ENCODE measurements at places on chromosomes 6 and 20.

GRCh38 chr20:19838468-19838867 is 80.4 kb downstream of the RIN2 start:
- DNase-seq, result no peak

GRCh38 chr20:49661560-49662329 is 51.9 kb downstream of the B4GALT5 start:
- DNase-seq, result no peak

GRCh38 chr20:32638848-32639247 is 34.9 kb downstream of the C20orf203 start:
- DNase-seq, result no peak

GRCh38 chr6:48542191-48542590 is 431.2 kb upstream of the PTCHD4 start:
- DNase-seq, result no peak

GRCh38 chr6:38959138-38959537 is 89.4 kb upstream of the GLP1R start:
- no peak for DNase-seq

DNA sequence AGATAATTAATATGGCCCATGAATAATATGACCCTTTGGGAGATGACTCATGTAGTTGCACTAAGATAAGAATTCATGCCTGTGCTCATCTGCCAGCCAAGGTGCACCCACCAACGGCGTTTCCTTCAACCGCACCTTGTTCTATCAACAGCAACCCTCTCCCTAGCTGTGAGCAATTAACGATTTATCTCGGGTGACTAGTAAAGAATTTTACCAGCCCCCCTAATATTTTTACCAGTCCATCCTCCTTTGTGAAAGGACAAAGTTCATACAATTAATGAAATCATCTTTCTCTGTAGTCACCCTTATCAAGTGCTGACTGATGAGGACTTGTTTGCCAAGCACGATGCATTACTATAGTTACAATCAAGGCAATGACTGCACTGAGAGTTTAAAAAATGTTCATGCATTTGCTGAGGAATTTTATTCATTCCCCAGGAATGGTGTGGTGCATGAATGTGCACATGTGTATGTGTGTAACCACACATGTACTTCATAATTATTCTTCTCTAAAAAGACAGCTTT is 118.7 kb downstream of the SMOC2 start:
- no peak for DNase-seq

- DNase-seq, result no peak
Observed at GRCh38 chr6:27332692-27333641, 20.9 kb upstream of the POM121L2 start.

DNA sequence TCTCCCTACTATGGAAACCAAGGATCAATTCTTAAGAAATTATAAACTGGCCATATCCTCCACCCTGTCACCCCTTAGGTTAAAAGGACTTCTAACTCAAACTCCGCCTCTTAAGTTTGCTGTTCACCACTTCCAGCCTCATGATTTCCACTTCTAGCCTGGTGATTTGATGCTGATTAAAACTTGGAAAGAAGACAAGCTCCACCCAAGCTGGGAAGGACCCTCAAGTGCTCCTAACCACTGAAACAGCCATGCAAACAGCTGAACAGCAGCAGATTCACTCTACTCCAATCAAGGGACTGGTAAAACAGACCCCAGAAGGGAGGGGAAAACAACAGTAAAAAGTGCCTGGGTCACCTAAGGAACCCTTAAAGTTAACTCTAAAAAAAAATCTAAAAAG is 10.3 kb downstream of the LCA5 start:
- no peak for DNase-seq

DNA sequence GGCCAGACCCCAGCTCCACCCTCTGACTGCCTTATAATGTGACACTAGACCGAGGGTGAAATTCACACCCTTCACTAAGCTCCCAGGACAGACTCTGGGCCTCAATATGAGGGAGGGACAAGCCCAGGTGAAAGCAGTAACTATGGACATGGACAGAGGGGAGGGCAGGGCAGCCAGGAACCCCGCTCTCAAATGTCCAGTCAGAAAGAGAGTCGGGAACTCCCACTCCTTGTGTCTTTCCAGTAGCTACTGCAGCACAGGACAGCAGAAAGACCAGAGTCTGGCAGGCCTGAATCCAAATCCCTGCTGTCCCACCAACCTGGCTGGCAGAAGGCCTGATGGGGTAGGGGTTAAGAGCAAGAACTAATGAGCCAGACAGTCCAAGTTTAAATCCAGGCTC is 6.4 kb downstream of the C20orf96 start:
- DNase-seq, result no peak
